Activated CD4-positive, alpha-beta T cell treated with anti-CD3 and anti-CD28 coated beads, Interleukin-2, amount 50 U/mL, for 24 hours (primary cell): ENCODE measurements at places on chromosomes 4 and X.

DNA sequence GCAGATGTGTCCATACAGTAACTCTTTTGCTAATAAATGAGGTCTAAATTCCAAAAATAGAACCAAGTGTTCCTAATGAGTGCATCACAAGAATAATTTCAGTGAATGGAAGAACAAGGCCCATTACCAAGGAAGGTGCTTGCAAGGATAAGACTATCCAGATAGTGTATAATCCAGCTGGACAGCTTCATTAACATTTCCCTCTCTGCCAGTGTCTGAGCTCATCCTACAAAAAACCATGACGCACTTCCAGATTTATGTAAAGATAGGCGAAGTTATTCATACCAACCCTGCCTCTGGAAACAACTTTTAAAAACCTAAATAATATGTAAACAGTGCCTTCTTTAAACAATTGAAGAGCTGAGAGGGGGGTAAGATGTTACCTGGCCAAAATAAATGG lies 177.9 kb upstream of the STK26 start:
- no peak for DNase-seq

- no peak for DNase-seq
Measured at GRCh38 chr4:72330381-72330780, 238.6 kb downstream of the ADAMTS3 start.

DNA sequence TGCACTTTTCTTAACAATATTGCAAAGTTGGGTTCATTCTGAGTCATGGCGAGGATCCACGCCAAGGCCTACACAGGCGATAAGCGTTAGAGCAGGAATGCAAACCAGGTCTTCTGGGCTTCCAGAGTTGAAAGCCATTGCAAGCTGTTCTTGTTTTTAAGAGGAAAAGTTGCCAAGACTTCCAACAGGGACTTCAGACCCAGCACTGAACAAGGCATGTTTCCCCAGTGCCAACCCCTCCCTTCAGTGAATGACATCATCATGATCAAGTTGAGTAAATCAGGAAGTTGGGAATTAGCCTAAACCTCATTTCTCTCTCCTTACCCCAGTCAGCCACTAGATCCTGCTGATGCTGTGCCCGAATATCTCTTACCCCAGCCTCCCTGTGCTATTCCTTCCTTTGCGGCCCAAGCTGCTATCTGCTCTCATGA lies 355.1 kb downstream of the HS3ST1 start:
- DNase-seq: no peak

- no peak for DNase-seq
Measured at GRCh38 chr4:74112399-74113105, 13.6 kb upstream of the CXCL2 start.

DNA sequence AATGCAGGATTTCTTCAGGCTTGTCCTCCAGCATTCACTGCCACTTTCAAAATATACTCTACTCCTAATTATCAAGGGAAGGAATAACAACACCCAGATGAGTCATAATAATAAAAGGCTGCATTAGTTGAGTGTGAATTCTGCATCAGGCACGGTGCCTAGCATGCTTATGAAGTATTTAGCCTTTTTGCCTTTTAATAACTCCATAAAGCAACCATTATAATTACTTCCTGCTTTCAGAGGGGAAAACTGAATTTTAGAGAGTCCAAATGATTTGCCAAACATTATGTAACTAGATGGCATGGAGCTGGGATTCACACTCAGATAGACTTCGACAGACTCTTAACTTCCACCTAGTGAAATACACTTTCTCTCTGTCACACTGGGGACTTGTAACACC lies 2365.5 kb downstream of the PCDH7 start:
- no peak for DNase-seq

DNA sequence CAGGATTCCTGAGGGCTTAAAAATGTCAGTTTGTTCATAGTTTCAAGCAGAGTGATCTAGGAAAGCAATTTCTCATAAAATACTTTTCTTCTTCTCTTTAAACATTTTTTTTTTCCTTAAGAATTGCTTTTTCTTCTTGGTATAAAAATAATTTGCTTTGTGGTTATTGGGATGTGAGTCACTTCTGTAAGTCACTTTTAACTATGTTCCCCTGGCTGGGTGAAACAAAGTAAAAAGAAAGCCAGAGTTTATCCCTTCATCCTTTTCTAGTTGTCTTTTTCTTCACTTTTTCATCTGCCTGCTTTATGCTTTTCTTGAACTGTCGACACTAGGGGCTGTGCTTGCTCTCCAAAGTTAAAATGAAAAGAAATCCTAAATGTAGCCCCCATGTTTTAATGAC lies 33.5 kb downstream of the ARSJ start:
- no peak for DNase-seq

DNA sequence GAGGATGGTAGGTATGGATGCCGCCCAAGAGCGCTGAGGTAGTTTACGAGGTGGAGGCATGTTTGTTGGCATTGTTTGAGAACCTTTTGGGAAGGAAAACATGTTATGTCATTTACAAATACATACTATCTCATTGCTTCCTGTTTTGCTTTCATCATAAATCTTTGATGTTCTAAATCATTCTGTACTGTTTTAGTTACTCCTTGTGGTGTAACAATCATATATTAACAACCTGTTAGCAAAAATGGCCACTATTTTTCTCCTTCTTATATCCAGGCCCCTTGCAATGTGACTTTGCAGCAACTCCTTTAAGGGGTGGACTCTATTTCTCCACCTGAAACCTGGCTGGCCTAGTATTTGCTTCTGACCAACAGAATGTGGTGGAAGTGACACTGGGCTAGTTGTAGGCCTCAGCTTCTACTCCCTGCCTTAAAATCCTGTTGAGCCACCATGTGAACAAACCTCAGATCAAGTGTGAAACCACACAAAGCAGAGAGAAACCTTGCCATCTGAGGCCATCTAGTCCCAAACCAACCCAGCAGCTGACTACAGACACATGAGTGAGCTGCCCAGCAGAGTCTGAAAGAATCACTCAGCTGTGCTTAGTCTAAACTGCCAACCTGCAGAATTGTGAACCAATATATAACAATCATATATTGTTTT lies 15.8 kb upstream of the CXorf38 start:
- no peak for DNase-seq

- DNase-seq: no peak
Measured at GRCh38 chr4:119190354-119190753, 22.2 kb upstream of the USP53 start.

DNA sequence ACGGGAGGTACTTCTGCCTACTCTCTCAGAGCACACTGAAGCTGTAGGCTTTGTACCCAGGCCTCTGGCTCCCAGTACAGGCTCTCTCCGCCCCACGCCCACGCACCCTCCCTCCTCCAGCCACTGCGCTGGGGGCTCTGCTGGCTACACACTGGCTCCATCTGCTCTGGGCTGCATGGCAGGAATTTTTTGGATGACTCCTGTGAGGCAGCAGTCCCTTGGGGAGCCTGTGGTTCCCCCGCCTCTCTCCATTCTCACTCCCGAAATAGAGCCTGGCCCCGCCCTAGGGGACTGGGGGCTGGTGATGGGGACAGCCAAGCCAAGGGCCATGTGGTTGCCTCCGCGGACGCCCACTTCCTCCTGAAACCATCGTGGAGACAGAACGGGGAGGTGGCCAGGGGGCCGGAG lies 58.1 kb upstream of the ADRA2C start:
- no peak for DNase-seq

DNA sequence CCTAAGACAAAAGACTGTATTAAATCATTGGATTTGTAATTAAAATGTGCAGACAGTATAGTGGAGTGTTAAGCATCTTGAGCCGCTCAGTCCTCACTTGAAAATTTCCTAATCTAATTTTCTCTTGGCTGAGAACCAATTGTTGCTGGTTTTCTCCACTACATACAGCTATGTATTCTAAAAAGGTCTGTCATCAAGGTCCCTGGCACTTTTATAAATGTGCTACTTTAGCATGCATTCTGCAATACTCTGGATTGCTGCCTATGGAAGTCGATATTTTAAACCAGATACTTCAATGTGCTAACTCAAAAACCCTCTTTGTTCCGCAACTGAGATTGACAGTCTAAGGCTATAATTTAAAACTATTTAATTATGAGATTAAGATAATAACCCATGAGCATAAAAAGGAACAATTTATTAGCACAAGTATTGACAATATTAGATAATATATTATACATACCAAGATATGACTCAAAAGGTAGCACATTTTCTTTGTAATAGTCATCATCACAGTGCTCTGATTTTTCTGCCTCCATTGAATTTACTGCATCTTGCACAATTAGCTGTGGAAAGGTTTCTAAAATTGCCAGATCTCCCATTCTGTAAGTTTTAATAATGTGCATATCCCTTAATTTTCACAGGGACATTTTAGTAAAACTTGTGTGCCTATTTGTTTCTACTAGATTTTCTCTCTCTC lies 815.1 kb downstream of the ADGRL3 start:
- no peak for DNase-seq

DNA sequence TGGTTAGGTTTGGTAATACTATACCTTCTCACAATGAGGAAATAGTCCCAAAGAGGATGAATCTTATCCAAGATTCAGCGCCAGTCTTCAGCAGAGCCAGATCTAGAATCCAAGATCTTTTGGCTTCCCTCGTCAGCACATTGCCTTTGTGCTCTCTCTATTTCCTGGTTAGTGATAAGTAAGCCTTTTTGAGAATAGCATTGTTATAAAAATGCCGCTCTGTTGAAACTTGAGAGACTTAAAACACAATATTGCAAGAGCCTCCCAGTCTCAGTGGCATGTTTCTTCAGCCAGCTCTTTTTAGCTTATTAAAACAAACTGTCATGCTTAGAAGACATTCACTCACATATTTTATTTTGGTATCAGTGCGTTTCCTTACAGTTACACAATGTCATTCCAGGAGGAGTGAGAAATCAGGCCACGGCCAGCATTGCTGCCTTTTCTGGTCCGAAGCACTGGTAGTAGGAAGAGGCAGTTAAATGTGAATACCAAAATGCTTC lies 141.4 kb downstream of the KLHL8 start:
- no peak for DNase-seq

- no peak for DNase-seq
Measured at GRCh38 chrX:143462696-143463095, 54.6 kb downstream of the SPANXN3 start.

DNA sequence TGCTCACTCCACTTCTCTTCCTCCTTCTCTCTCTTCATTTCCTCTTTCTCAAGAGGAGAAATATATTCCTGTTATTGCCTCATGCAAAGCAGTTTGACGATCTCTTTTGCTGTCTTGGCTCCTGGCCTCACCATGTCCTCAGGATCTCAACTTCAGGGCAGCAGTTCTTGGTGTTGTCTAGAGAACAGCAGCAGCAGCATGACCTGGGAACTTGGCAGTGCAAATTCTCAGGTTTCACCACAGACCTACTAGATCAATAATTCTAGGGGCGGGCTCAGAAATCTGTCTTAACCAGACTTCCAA lies 193.4 kb upstream of the EDNRA start:
- no peak for DNase-seq

DNA sequence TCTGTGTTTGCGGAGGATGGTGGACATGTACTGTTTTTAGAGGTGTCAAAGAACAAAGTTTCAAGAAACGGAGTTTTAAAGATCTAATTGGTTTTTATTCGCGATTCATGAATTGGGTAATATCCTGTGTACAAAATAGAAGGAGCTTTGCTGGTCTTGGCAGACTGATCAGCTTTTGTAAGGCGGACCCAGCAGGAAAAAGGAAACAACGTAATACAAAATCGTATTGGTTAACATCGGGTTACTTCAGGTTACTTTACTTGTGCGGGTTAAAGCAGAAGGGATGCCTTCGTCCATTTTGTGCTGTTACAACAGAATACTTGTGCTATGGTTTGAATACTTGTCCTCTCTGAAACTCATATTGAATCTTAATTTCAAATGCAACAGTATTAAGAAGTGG lies 11.4 kb upstream of the NYX start:
- DNase-seq: no peak

GRCh38 chrX:51496501-51497291 lies at the start of gene NUDT11:
Gene NUDT11 (minus strand): TSS chrX:51496592. CDS start chrX:51496444, 148 bp downstream.
- no peak for DNase-seq

DNA sequence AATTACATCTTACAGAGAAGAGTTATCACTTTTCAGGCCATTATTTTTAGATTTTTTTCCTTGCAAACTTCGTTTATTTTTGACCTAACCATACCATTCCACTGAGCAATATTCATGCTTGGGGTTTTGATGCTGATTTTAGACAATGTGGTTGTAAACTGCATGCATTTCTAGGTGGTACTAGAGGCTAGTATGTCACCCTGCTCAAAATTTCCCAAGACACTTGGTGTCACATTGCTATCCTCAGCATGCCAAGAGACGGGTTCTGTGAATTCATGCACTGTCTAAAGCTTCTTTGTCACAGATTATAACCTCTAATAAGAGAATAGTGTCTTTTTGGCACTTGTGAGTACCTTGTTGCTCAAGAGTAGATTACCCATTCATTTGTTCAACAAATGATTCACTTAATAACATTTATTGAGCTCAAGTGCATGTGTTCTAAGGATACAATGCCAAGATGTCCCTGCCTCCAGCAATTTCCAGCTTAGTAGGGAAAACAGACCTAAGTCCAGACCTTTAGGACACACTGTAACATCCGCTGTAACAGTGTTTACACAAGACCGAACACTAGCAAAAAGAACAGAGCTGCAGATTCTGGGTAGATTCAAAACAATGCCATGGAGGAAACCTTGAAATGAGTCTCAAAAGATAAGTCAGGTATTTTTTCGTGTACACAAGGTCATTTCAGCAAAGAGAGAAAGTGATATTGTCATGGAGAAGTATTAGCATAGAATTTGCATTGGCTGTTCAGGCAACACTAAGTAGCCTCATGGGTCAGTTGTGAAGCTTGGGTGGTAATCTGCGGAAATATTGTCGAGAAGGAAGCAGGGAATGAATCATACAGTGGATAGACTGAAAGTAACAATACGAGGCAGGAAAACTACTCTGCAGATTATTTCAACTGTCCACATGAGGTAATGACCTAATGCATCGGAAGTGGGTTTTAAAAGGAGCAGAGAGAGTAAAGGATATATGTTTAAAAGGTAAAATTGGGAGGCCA lies 515.1 kb upstream of the ZFP42 start:
- no peak for DNase-seq
